Cortex of kidney (tissue), 1 donor: ENCODE measurements at places on chromosomes 5 and 9.

- no peak for DNase-seq
Observed at GRCh38 chr5:43606351-43606750, 3.4 kb downstream of the NNT start.

DNA sequence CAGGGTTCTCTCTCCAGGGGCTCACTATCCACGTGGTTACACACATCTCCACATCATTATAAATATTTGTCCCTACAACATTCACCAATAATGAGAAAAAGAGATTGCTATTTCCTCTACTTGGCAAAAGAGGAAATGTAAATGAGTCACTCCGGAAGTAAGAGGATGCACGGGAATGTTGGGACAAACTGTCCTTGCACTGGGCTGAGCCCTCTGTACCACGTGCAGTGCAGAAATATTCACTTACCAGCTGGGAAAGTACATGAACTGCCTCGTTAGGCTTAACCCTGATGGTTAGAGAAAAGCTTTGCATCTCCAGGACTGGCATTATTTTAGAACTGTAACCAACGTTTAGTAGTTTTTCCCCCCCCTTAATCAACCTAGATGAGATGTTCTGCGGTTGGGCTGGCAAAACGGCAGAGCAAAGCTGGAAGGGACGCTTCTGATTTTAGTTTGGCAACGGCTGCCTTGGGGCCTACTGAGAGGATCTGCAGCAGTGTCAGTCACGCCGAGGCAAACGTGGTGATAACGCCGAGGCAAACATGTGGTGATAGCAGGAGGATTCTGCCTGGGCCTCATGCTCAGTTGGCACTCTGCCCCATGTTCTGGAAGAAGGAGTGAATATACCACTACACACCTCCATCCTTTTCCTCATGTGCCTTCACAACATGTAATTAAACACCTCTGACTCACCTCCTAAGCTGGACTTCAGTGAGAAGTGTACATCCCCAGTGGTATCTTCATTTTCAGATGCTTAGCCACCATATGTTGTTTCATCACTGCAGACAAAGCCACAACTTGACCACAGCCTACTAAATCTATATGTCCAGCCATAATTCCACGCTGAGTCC is 661.4 kb upstream of the KLF4 start:
- DNase-seq, result no peak

DNA sequence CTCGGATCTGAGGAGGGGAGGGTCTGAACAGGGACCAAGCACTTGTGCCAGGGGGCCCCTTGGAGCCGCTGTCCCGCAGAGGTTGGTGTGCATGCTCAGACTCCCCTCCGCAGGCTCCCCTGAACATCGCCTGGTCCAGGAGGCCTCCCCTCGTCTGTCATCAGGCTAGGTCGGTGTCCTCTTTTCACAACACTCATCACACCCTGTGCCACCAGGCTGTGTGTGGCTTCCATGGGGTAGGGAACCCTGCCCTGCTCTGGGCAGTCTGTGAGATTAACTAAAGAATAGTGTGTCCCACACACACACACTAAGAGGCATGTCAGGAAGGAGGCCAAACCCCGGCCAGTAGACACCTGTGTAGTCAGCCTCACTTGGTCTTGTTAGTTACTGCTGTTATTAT is 119.3 kb downstream of the C5orf15 start:
- no peak for DNase-seq

DNA sequence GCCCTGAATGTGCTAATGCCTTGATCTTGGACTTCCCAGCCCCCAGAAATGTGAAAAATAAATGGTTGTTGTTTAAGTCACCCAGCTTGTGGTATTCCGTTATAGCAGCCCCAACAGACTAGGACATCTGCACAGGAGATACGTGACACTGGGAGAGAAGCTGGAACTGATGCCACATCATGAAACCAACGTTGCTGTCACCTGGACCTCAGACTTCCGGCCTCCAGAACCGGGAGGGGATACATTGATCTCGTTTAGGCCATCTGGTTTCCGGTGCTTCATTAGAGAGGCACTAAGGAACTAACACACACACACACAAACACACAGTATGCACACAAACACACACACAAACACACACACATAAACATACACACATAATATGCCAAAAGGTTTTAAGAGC is 75.0 kb upstream of the ICE1 start:
- DNase-seq, result no peak

DNA sequence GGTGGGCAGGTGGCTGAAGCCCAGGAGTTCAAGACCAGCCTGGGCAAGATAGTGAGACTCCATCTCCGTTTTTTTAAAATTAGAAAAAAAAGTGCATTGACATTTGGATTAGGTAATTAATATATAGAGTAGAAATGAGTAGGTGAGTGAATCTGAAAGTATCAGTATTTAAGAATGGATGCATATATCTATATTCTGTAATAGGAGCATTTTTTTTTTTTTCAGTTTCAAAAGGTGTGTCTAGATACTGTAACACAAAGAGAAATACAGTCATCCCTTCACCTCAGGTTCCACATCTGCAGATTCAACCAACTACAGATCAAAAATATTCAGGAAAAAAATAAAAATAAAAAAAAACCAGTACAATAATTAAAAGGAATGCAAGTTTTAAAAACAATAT is 50.8 kb downstream of the RBM27 start:
- DNase-seq, result no peak

DNA sequence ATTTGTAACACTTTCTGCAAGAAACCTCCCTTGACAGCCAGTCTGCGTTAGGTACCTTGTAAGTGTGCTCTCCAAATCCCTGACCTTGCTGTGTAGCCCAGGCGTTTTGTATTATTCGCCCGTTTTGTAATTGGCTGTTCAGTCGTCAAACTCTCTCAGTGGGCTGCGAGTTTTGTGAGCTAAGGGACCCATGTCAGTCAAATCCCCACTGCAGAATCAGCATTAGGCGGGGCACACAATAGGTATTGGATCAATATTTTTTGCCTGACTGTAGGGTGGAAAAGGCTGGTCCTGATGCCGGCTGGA is 665 bp downstream of the DNAJC18 start:
- DNase-seq, result no peak

GRCh38 chr5:138979684-138980280 is 104.6 kb upstream of the LRRTM2 start:
- no peak for DNase-seq

DNA sequence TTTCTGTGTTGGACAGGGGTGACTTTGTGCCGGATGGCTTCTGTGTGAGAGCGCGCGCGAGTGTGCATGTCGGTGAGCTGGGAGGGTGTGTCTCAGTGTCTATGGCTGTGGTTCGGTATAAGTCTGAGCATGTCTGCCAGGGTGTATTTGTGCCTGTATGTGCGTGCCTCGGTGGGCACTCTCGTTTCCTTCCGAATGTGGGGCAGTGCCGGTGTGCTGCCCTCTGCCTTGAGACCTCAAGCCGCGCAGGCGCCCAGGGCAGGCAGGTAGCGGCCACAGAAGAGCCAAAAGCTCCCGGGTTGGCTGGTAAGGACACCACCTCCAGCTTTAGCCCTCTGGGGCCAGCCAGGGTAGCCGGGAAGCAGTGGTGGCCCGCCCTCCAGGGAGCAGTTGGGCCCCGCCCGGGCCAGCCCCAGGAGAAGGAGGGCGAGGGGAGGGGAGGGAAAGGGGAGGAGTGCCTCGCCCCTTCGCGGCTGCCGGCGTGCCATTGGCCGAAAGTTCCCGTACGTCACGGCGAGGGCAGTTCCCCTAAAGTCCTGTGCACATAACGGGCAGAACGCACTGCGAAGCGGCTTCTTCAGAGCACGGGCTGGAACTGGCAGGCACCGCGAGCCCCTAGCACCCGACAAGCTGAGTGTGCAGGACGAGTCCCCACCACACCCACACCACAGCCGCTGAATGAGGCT is at the start of gene ADRB2:
Gene ADRB2 (plus strand): TSS at position 559 of the 686 bp plus-strand sequence. CDS start 221 bp downstream, outside the sequence.
- peak; percentile 37 for DNase-seq

DNA sequence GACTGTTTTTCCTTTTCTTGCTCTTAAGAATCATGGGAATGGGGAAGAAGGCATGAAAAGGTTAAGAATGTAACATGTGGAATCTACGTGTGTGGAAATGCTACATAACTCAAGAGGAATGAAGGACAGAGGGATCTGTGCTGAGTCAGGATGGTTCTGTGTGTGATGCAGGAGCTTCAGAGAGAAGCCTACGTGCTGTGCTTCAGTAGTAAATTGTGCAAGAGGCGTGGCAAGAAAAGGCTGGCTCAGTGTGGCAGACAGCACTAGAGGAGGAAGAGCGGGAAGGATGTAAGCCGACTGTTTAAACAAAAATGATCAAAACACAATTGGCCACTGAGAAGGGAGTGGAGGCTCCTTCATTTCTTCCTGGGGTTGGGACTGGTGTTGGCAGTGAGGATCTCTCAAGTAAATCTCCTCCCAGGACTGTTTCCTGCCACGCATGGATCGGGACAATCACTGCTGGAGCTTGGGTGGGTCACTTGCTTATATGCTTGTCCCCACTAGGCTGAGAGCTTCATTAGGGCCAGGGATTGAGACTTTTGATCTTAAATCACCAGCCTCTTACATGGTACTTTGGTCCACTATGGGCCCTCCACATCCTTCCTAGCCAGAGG is 59.4 kb upstream of the BASP1 start:
- no peak for DNase-seq
